Upper lobe of left lung (tissue), 6 donors: ENCODE measurements at places on chromosomes 12 and 14. TPM values are rescaled to one million over a fixed set of nuclear protein-coding genes. Genes with fewer than 3 reads are reported as not detected.

DNA sequence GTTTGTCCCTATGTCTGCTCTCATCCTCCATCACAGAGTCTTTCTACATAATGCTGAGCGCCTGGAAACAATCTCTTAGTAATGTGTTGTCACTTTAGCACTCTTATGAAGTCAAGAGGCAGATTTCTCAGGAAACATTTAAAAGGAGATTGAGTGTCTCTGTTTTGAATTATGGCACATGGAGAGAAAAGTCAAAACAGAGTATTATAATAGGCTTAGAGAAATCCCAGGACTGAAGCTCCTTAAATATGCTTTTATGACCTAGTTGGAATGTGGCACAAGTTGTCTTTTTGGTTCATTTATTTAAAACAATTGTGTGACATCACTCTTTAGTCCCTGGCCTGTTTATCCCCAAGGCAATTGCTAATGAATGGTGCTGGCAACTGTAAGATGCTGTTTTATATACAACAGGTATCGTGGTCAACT lies 117.8 kb upstream of the HIF1A start:
- no peak for DNase-seq

DNA sequence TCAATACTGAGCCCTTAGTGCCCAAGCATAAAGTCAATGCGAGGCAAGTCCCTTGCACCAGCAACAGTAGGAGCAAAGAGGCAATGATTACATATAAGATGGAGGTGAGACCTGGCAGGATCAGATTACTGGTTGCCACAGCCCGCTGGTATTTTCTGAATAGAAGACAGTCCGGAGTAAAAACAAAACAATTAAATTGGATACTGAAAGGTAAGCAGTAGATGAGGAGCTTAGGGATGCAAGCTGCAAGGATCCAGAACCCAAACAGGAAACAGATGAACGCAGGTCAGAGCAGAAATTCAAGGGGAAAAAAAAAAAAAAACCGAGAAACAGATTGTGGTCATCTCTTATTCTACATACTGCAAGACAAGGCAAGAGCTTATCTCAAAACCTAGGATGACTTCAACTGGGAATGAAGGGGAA lies 119.6 kb downstream of the MED13L start:
- DNase-seq = no peak

The RDH5 gene
- 5.8 TPM for total RNA-seq

The TMEM52B gene
- 0.55 TPM for total RNA-seq

The LACRT gene
- total RNA-seq = not detected

The LRTM2 gene
- total RNA-seq = not detected
